Thoracic aorta (tissue), 2 donors: ENCODE measurements at places on chromosomes 7 and 10. TPM values are rescaled to one million over a fixed set of nuclear protein-coding genes. Genes with fewer than 3 reads are reported as not detected.

DNA sequence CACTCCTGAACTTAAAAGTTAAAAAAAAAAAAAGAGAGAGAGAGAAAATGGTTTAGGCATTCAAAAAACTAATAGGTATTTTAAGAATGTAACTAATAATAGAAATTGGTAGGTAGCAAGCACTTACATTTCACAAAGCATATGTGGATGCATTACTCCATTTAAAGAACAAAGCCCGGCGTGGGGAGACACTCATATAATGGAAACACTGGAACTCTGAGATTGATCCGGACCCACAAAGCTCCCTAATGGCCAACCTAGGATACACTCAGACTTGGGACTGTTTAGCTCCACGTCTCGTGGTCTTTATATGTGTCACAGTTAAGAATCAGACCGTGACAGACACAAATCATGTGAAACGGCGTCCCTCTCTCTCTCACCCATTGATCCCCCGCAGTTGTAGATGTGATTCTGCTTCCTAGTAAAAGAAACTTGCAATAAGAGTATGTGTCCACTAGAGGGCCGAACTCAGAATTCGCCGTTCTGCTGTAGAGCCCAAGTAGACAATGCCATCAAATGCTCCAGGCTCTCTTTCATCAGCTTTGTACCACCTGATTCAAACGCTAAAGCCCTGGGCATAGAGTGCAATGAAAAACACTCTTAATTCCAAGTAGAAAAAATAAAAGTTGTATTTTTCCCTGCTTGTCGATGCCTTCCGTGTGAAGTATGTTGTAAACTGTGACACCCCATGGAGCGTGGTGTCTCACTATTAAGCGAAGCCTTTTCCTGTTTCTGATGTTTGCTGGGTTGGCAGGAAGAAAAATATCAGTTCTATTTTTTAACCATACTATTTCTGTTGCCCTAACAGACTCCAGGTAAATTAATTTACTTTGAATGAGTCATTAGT, 429.0 kb upstream of the MTPN start:
- no peak overlapping the region for H3K4me3 ChIP-seq
- H3K4me1 ChIP-seq, result no peaks in the 10 kb centered on the region
- H3K27ac ChIP-seq, result no peak overlapping the region

Gene CAV2
- total RNA-seq, result 93.8 TPM

DNA sequence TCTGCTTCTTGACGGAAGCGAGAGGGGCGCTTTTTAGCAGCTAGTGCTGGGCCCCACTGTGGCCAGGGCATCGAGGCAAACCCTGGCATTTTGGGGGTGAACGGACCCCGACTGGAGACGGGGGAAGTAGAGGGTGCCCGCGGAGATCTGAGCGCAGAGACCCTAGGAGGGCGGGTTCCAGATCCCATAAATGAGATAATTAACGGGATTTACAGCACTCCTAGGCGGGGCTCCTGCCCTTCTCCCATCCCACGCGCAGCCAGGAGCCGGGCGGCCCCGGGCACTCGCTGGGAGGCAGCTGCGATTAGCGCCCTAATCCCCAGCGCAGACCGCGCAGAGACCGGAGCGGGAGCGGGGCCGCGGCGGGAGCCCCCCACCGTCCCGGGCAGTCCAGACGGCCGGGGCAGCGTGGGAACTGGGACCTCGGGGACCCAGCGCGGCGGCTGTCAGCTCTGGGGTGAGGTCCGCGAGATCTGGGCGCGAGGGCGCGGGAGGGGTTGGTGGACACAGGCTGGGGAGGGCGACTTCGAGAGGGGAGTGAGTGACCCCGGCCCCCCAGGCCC, 735 bp downstream of the JCAD start:
- peaks cover 50% of the 10 kb centered on the region for H3K4me1 ChIP-seq
- DNase-seq, result no peak
- H3K27me3 ChIP-seq, result no peaks in the 10 kb centered on the region
- H3K4me3 ChIP-seq, result peak overlapping the region; percentile 90
- peak overlapping the region; percentile 55 for H3K27ac ChIP-seq
- H3K36me3 ChIP-seq, result no peaks in the 10 kb centered on the region

DNA sequence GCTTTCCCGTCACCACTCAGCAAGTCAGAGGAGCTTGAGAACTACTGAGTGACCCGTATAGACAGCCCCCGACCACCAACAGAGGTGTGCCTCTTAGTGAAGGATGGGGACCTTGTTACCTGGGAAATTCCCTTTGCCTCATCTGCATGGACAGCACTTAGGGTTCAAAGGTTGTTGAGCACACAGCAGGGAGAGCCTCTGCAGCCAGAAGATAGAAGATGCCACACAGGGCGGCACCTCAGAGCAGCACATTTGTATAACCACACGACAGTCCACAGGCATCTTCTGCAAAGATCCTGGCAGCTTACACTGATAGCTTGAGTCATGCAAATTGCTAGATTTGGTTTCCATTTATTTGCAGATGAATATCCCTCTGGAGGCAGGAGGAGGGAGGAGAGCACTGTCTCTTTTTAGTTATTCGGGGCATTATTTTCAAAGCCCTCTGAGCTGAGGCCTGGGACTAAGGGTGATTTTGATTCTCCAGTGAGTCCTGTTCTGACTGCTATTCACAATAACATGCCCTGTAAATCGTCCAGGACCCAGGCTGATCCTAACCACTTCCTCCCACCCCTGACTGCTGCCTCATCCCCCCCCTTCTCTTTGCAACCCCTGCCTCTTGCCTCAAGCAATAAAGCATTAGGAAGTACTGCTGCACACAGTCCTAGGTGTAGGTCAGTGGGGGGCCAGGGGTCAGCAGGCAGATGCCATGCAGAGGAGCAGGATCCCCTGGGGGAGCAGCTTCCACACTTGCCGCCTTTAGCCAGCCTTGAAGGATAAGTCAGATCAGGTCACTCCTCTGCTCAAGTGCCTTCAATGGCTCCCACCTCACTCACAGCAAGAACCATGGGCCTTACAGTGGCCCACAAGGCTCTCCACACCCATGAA, 24.6 kb upstream of the INMT start:
- no peaks in the 10 kb centered on the region for H3K27me3 ChIP-seq
- no peak overlapping the region for H3K4me3 ChIP-seq
- H3K4me1 ChIP-seq, result no peaks in the 10 kb centered on the region
- H3K36me3 ChIP-seq, result no peaks in the 10 kb centered on the region
- no peak overlapping the region for H3K27ac ChIP-seq
- DNase-seq, result no peak

Gene LIPF
- total RNA-seq, result not detected
